ENCODE measurements at places on chromosomes 1 and 21.

GRCh38 chr1:88983791-88984559, 8.5 kb downstream of the KYAT3 start:
- DNase-seq, result no peak

DNA sequence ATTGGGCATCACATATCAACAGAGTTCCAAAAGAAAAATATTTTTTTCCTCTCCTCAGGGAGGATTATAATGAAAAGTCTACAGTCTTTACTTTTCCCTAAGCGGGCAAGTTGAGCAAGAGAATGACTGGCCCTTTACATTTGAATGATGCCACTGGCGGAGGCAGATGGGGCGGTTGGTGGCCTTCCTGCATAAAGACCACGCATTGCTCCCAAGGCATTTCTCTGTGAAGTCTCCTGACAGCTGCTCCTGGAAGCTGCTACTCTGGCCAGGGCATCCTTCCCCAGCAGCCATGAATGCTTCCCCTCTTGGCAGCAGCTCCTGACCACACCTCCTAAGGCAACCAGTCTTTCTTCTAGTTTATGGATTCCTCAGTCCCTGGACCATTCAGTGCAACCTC, 161.1 kb upstream of the RRP15 start:
- DNase-seq, result no peak

GRCh38 chr1:11955221-11955620, 20.7 kb downstream of the PLOD1 start:
- DNase-seq, result no peak

GRCh38 chr1:37153116-37154100, 119.1 kb upstream of the GRIK3 start:
- DNase-seq, result no peak

DNA sequence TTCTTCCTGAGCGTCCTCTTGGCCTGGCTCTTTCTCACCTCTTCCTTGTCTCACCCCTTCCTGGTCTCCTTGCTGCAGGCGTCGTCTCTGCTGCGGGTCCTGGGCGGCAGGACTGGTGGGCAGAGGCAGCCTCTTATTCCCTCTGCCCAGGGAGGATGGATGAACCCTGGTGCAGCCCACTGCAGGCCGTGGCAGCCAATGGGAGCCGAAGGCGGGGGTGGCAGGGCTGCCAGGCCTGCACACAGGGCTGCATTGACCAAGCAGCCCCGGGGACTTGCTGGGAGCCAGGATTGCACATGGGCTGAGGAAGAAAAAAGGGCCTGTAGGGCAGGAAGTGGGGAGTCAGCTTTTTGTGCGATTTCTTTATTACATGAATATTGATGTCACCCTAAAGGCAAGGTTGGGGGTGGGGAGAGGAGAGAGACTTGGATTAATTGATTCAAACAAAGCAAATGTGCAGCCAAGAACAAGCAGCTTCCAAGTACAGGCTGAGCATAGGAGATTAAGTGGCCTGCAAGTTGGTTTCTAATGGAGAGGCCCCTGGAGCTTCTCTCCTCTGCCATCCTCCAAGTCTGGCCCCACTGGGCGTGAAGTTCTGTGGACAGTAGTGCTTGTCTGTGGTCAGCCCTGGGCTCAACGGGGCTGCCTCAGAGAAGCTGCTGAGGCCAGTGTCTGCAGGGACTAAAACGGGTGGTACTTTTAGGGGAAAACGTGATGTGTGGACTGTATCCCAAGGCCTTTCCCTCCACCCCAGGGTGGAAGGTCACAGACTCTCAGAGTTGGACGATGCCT, at the start of gene S100B:
Gene S100B, minus strand, starts transcription at position 108 of the 792 bp plus-strand sequence. CDS start 2,667 bp downstream, outside the sequence.
- no peak for DNase-seq

DNA sequence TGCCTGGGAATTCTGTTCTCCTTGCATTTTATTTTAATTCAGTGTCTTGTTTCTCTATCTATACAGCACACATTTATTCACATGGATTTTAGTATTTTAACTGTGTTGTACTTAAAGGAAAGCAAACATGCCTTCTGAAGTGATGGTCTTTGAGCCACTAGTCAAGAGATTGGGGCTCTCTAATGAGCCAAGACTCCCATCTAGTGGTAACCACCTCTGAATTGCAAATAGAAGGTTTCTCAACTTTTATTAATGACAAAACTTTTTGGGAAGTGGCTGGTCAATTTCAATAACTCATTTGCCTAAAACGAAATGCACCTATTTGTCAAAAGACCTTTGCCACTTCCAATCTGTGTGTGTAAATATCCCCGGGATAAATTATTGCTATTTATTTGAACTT, 199.6 kb downstream of the LTN1 start:
- DNase-seq, result no peak

GRCh38 chr1:220544901-220545303, 17.0 kb downstream of the MARK1 start:
- DNase-seq, result no peak

DNA sequence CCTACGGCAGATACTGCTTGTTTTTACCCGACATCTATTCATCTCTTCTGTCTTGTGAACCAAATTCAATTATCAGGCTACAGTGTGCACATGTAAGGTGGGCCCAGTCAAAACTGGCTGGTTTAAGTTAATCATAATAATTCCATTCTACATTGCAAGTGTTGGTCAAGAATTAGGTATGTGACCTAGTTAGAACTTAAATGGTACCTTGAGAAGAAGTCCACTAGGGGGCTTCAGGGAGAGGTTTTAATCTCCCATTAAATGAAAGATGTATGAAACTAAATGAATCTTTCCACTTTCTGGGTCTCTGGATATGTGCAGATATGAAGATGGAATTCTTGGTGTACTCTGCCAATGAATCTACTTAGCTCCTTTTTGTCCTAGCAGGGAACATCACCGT, 187.1 kb downstream of the CDC42BPA start:
- DNase-seq, result no peak

- no peak for DNase-seq
Measured at GRCh38 chr1:143736562-143736961, 235.2 kb downstream of the FAM72C start.

- DNase-seq, result no peak
Measured at GRCh38 chr1:40256401-40257084, 1.5 kb upstream of the ZMPSTE24 start.

DNA sequence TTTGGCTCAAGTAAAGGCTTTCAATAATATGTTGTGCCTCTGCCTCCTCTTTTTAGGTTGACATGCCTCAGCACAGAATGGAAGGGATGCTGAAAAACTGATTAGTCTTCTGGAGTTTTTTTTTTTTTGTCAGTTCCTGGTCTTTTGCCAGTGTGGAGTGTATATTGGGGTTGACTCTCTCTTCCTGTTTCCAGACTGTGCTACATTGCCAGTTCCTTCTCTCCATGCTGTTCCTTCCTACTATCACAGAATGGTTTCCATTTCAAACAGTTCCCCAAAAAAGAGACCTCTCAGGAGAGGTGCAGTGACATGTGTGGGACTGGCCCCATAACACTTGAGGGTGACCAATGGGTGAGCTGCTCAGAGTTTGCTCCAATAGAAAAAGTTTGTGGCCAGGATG, 101.7 kb upstream of the ETV3 start:
- DNase-seq, result no peak

GRCh38 chr1:229694053-229694693, 68.1 kb downstream of the URB2 start:
- no peak for DNase-seq

GRCh38 chr1:4603295-4604110, 50.9 kb upstream of the AJAP1 start:
- no peak for DNase-seq

DNA sequence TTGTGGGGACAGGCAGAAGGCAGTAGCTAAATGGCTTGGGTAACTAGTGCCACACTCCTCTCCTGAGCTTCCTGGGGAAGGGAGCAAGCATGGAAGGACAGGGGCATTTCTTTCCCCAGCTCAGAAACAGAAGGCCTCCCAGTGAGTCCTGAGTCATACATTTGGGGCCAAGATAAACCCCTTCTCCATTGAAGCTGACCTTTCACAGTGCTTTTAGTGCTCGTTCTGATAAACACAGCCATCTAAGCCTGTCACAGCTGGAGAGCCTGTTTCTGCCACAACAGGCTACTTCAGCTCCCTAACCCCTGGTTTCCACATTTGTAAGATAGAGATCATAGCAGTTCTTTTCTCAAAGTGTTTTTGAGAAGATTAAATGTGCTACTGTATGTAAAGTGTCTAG, 374.0 kb downstream of the LMX1A start:
- no peak for DNase-seq

GRCh38 chr1:39196244-39197215, 8.0 kb upstream of the MACF1 start:
- no peak for DNase-seq

- DNase-seq, result no peak
Measured at GRCh38 chr1:183070923-183071618, 47.9 kb downstream of the LAMC1 start.

- no peak for DNase-seq
Measured at GRCh38 chr21:29568020-29568697, 269.4 kb downstream of the BACH1 start.

GRCh38 chr1:201496296-201496690, 10.6 kb downstream of the CSRP1 start:
- no peak for DNase-seq

DNA sequence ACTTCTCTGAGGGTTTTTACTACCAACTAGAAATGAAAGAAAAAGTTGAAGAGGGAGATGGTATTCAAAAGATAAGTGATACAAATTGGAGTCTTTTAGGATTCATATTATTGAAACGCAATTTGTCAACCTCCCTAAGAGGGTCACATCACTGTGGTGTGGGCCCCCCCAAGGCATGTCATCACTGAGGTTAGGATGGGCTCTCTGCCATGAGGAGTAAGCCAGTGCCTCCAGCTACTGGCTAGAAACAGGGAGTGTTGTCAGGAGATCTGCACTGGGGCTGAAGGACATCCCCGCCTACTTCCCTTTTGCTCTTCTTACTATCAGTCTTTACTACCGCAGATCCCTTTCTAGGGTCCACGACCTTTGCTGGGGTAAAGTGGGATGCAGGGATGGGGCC, 25.9 kb downstream of the ITSN1 start:
- DNase-seq, result no peak

- DNase-seq, result no peak
Measured at GRCh38 chr1:8097077-8097799, 71.1 kb upstream of the ERRFI1 start.

DNA sequence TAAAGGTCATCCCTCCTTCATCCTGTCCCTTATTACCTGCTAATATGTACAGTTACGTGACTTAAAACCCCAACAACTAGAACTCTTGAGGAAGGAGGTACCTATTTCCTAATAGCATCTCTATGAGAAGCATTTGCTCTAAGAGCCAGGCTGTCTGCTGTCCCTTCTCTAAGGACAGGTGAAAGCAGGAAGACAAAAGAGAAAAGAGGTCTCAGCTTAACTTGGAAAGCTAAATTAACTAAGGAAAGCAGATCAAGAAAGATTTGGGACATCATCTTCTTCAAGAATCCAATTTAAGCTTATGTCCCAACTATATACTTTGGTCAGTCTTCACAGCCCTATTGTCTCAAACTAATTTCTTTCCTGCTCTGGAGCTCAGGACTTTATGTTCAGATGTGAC, 2.9 kb downstream of the EGLN1 start:
- no peak for DNase-seq

- DNase-seq, result no peak
Measured at GRCh38 chr1:172756024-172756423, 97.1 kb downstream of the FASLG start.

DNA sequence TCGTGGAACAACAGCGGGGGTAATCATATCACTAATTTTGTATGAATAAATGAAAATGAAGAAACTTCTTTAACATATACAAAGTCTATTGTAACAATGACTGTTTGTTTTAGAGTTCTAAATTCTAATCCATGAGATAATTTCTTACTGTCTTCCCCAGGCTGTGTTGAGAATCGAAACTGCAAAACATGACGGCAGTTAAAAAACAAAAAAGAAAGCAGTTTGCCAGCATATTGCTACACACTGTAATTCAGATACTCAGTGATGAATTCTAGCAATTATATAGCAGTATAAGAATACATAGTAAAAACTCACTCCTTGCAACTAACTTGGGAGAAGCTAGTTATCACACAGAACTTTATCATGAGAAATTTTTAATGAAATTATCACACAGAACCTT, 22.1 kb downstream of the INSL5 start:
- no peak for DNase-seq

DNA sequence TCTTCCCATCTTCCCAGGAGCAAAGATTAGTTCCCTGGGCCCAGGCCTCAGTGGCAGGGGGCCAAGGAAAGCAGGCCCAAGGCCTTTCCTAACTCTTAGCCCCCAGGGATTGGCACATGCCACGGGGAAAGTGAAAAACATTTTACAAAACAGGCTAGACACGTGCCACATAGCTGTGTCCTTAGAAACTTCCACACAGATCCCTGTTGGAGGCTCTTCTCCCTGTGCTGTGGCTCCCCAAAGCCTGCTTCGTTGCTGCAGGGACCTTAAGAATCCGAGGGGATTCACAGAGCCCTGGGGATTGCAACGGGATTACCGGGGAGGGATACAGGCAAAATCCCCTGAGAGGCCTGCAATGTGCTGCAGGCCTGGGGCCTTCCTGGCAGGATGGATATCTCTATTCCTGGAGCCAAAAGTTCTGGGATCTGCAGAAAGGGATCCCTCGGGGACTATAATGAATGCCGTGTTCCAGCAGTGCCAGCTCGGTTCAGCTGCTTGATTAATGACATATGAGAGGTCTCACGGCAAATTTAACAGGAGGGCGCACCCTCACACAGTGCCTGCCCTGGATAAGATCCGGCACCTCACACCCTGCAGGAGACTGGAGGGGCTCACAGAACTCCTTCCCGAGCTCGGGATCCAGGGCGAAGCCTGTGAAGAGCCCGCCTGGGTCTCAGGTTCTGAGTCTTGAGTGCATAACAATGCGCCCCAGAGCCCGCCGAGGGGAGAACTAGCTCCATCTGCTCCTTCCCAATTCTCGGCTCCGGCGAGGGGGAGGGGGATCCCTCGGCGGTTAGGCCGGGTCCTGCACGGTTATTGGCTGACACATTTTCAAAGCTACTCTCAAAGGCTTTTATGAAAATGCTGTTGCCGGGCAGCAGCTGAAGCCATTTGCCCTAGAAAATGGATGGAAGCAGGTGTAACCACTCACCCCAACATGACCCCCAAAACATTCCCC, 15.3 kb upstream of the RGS8 start:
- DNase-seq, result no peak

DNA sequence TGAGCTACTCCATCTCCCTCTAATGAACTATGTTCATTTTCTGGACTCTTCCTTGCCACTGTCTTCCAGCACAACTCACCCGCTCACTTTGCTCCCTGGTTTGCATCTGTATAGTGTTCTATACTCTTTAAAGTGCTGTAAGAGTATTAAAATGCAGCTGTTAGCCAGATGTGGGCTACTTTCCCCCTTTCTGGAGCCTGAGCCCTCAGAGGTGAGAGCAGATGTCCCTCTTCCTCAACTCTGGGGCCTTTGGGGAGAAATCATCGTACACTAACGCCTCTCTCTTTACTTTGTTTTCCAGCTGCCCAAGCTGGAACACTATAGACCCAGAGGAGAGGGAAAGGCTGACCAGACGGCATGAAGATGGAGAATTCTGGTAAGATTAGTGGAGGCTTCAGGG, 39.4 kb downstream of the CAPN2 start:
- no peak for DNase-seq

GRCh38 chr1:34590211-34590623, 164.6 kb upstream of the GJB5 start:
- DNase-seq, result no peak

- DNase-seq, result no peak
Measured at GRCh38 chr1:235943581-235944114, 76.9 kb upstream of the LYST start.

All from stimulated activated CD8-positive, alpha-beta memory T cell treated with anti-CD3 and anti-CD28 coated beads, Interleukin-4, amount 100 ng/mL, for 24 hours (primary cell).